ENCODE measurements at places on chromosomes 3 and 15.
A peak's percentile ranks its signal among the peaks of the same experiment; 100 is the strongest.

DNA sequence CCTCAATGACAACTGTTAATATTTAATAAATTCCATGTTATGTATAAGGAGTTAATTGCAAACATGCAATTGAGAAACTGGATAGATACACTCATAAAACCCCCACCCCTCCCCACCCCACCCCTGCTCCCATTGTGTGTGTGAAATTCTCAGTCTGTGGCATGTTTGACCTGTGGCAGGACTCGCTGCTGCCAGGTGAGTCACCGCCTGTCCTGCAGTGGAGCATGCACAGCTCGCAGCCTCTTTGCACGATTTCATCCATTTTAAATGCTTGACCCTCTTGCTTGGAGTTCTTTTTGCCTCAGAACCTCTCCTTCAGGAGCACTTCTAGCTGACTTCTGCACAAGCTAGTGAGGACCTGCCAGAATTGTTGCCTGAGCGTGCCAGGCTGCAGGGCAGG lies 5.3 kb upstream of the APEH start:
- no peak for DNase-seq

GRCh38 chr3:186368176-186368575 lies 6.1 kb upstream of the DGKG start:
- DNase-seq = no peak

GRCh38 chr15:65655026-65655425 lies 33.3 kb downstream of the SLC24A1 start:
- no peak for DNase-seq

DNA sequence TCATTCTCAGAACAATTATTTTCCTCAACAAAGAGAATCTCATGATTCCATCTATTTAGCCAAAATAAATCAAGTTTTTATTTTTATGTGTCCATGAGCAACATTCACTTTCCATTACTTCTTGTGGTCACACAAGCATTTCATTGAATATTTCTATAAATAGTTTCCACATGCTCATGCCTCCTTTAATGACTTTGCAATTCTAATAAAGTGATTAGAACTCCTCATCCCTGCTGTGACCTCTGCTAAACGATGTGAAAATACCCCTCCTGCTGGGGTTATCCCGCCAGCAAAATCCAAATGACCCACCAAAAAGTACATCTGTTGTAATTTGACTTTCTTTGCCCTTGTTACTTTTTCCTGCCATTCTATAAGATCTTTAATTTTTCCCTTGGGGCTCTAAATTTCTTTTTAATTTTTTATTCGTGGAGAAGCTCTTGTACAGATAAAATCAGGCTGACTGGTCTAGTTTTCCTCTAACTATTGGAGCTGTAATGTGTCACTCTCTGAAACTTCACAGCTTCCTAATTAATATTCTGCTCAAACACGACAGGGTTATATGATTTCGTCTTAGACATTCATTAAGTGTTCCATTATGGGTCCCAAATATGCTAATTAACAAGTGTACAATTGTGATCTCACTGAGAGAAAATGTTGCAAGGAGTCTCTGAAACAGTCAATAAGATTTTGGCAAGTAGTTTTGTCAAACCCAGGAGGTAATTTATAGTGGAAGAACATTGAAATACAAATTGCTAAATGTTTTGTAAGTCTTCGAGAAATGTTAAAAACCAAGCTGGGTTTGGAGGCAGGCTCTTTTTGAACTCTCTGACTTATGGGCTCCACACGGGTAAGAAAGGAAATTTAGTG lies 533.1 kb upstream of the NAALADL2 start:
- peak; percentile 56 for DNase-seq

DNA sequence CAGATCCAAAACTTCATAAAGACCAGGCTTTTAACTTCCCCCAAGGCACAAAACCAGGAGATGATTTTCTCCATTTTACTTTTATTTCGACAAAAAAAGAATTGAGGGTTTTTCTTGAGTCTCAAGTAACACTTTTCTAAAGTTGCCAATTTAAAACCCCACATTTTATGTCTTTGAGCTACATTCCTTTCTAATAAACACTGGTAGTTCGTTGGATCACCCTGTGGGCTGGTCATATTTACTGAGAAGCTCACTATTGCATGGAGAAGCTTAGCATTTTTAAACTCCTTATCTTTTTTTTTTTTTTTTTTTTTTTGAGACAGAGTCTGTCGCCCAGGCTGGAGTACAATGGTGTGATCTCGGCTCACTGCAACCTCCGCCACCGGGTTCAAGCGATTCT lies 255.1 kb upstream of the TPM1 start:
- DNase-seq = no peak

DNA sequence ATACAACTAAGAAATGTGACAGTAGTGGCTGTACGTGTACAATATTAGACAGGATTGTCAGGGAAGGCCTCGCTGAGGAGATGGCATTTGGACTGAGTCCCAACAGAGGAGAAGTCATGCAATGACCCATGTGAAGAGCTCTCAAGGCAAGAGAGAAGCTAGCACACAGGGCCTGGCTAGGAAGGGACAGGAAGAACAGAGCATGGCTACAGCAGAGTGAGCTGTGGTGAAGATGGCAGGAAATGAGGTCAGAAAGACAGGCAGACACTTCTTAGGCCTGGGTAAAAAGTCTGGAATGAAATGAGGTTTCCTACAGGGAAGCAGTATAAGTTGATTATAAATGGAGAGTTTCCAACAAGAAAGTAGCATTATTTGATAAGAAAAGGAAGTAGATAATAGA lies 33.2 kb upstream of the LEKR1 start:
- no peak for DNase-seq

DNA sequence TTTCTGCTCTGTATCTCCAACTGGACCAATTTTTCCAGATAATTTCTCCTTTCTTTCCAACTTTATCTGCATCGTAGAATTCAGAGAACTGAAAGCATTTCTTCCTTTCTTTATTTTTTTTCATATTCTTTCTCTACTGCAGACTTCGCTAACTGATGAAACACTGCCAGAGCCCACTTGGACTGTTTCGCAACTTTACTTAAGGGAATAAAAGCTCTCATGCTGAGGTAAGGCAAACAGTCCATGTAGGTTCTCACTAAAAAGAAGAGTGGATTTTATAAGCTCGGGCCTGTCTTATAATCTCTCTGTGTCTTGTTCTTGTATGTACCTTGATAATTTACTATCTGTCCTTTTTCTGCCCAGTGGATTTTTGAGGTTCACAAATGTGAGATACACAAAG lies 163.5 kb downstream of the CNTN4 start:
- DNase-seq = no peak

- DNase-seq = no peak
Observed at GRCh38 chr3:64104691-64105111, 81.4 kb upstream of the PSMD6 start.

GRCh38 chr15:65792138-65792987 lies at the start of gene DENND4A:
Gene DENND4A (minus strand): TSS chr15:65792293. CDS start chr15:65756450, 35,843 bp downstream.
- DNase-seq = peak; percentile 99

- DNase-seq = no peak
Observed at GRCh38 chr15:72472992-72473610, 1.0 kb upstream of the ARIH1 start.

DNA sequence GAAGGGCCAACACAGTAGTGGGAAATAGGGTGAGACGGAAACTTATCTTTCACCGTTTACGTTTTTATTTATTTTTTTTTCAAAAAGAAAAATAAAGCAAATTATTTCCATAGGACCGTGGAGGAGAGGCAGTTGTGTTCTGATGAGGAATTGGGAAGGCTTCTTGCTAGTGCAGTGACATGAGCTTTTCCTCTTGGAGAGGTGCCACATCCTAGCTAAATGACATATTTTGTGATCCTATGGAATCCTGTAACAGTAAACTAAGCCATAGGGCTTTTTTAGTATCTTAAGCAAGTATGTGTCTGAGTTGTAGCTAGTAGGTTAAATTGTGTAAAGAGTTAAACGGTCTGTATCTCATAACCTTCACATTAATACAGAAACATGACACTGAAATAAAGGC lies 609.9 kb downstream of the RBMS3 start:
- DNase-seq = no peak

DNA sequence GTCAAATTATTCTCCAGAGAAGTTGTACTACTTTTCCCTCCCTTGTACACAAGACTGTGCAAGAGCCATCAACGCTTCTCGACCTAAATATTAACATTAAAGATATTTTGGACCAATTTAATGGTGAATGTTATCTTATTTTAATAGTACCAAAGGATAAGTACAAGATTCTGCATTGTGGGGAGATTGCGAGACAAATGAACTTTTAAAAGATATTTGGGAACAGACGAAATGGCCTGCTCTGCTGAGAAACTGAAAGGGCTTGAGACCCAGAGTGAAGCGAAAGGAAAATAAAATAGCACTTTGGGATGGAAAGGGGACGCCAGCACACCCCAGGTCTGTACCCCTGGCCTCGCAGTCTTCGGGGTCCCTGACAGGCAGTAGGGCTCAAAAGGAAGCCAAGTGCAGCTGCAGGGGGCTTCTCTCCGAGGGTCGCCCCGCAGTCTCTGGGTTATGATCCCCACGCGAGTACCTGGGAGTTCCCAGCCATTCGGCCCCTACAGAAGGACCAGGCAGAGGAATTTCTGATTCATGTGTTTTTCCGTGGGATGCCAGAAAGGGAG lies 97.6 kb upstream of the VGLL3 start:
- no peak for DNase-seq

GRCh38 chr3:188796122-188796631 lies 375.6 kb upstream of the TPRG1 start:
- no peak for DNase-seq

DNA sequence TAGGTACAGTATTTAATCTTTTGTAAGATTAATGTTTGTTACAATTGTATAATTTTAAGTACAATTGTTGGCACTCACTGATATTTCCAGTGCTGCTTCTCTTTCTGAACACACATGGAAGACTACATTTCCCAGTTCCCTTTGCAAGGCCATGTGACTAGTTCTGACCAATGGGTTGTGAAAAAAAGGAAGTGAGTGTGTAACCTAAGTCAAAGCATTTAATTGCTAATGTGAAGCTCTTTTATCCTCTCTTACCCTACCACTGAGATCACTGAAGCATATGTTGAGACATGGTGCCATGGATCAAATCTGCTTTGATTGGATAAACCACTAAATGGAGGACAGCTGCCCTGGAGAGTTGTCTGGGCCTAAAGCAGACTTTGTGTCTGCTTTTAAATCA lies 83.9 kb upstream of the PLXND1 start:
- DNase-seq = no peak

DNA sequence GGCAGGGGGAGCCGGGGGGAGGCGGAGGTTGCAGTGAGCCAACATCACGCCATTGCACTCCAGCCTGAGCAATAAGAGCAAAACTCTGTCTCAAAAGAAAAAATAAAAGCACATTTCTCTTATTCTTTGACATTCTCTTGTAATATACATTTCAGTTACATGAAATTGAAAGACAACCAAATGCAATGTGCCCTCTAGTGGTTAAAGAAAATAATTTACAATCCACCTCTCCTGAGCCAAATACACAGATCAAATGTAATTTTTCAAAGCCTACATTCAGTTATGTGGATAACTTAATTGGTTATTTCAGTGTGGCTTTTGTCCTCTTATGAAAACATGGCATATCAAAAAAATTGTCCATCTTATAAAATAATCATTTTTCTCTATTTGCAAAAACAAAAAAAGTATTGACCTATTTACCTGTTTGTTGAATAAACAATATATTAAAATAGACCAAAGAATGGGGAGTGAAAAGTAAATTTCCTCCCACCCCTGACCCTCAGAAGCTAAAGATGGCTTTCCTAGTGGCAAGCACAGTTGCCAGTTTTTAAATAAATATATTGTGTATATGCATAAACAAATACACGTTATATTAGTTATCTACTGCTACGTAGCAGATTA lies 14.2 kb upstream of the U2SURP start:
- DNase-seq = no peak

DNA sequence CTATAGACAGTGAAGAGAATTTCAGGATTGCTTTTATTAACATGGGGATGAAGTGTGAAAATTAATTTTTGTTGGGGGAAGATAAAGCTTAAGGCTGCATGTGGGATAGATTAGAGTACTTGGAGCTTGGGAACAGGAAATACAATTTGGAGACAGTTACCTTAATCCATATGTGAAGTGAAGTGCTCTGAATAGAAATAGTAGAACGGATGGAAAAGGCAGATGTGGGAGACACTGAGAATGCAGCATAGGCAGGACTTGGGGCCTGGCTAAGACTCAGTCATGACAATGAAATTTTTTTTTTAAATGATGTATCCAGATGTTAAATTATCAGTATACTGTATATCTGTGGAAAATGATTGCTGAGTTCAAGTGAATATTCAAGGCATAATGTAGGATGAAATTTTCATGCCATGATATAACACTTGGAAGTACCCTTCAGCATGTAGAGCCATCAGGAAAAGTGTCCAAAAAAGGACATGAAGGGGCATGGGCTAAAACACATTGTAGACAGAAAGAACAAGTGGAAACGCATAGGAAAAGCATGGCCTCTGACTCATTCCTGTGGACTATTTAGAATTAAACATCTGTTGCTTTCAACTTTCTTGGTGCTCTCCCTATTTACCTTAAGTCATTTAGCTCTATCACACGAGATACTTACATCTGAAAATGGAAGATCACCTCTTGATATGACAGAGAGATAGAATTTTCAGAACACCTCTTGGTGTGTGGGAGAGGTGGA lies 134.8 kb downstream of the RBMS3 start:
- DNase-seq = no peak

- no peak for DNase-seq
Observed at GRCh38 chr3:15159501-15160136, 46.4 kb upstream of the CAPN7 start.

- peak; percentile 32 for DNase-seq
Observed at GRCh38 chr3:52399593-52399992, 45.3 kb downstream of the SEMA3G start.

- DNase-seq = no peak
Observed at GRCh38 chr15:52503788-52504496, 24.7 kb downstream of the MYO5A start.

GRCh38 chr15:39770748-39771689 lies 11.6 kb downstream of the FSIP1 start:
- no peak for DNase-seq

- no peak for DNase-seq
Observed at GRCh38 chr3:10833855-10834414, 17.9 kb downstream of the SLC6A11 start.

DNA sequence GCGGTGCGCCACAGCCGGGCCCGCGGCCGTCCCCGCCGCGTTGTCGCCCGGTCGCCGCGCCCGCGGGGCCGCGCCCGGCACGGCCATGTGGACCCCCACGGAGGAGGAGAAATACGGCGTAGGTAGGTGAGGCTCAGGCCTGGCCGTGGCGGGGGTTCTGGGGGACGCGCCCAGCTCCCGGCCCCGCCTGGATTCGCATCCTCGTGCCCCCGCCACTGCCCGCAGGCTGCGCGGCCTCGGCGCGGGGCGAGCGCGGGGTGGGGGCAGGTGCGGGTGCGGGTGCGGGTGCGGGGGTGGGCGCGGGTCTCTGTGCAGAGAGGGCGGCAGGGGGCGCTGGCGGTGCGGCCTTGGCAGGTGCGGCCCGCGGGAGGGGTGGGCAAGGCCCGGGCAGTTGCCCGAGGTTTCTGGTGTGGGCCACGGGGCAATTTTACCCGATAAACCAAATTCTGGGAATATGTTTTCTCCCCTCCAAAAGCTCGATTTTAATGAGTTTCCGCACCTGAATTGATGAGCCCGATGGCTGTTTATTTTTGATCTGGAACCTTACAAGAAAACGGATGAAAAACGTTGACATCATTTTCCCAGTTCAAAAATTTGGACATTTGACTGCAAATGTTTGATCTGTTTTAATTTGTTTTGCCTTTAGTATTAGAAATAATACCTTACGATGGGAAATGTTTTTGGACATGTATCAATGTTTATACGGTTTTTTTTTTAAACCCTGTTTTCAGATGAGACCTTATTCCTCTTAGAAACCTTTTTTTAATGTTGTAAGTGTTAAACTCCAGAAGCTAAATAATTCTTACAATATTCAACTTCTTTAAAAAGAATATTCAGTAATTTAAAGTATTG lies 678 bp downstream of the DOCK3 start:
- no peak for DNase-seq

- no peak for DNase-seq
Observed at GRCh38 chr15:92883163-92883875, 16.8 kb upstream of the CHD2 start.

Data from left hindlimb (tissue), 1 donor.